ENCODE measurements at places on chromosomes 3 and 15.

- no peak for DNase-seq
These were observed 1.5 kb upstream of the GMNC start for GRCh38 chr3:190864002-190864401.

- no peak for DNase-seq
These were observed 40.1 kb upstream of the GALNT15 start for GRCh38 chr3:16134173-16134928.

DNA sequence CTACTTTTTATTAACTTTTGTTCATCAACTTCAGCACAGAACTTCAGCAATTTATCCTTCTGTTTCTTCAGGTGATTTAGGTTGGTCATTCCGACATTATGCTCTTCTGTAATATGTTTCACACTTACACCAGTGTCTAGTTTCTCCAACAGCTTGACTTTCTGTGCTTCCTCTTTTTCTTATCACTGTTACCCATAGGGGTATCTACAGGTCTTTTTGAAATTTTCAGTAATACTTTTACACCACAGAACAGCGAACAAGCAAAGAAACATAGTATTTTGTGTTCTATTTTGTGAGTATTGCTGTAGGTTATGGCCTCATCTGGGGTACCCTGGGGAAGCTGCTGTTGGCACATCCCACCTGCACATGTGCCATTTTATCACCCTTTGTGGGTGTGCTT lies 260.7 kb downstream of the NSUN3 start:
- DNase-seq = no peak

GRCh38 chr3:136277115-136277514 lies 27.0 kb downstream of the PCCB start:
- DNase-seq = no peak

DNA sequence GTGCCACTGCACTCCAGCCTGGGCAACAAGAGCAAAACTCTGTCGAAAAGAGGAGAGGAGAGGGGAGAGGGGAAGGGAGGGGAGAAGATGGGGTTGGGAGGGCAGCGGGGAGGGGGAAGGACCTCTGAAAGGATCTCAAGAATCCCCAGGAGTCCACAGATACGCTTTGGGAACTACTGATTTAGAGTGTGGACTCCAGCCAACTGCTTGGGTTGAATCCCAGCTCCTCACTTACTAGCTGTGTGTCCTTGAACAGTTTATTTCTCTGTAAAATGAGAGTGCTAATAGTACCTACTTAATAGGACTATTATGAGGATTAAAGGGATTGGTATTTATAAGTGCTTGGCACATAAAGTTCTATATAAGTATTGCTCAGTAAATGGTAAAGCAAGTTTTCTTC lies 45.0 kb upstream of the FAH start:
- DNase-seq = no peak

Measured in NCI-H1694 treated with DMSO at 0.1 percent for 48 hours (cell line).